ENCODE measurements at places on chromosomes 5 and 9. TPM values are rescaled to one million over a fixed set of nuclear protein-coding genes. Genes with fewer than 3 reads are reported as not detected.

ALAD gene
- total RNA-seq, result 26.6 TPM

CNTFR gene
- total RNA-seq, result not detected

ADRB2 gene
- 4.6 TPM for total RNA-seq

MYOZ3 gene
- not detected for total RNA-seq

DMGDH gene
- 1.5 TPM for total RNA-seq

AMBP gene
- total RNA-seq, result not detected

LRRC26 gene
- not detected for total RNA-seq

TSTD2 gene
- total RNA-seq, result 22.0 TPM

PCDHGA1 gene
- 1.9 TPM for total RNA-seq

LRRTM2 gene
- not detected for total RNA-seq

ARHGEF37 gene
- total RNA-seq, result 1.7 TPM

TMEM174 gene
- not detected for total RNA-seq

TLX3 gene
- not detected for total RNA-seq

NPR3 gene
- total RNA-seq, result not detected

PCDHB7 gene
- total RNA-seq, result not detected

TERT gene
- total RNA-seq, result 198 TPM

CCIN gene
- not detected for total RNA-seq

AFAP1L1 gene
- not detected for total RNA-seq

TRMT10B gene
- 3.0 TPM for total RNA-seq

C9orf153 gene
- total RNA-seq, result 0.27 TPM

SURF6 gene
- total RNA-seq, result 21.0 TPM

ANKRD18A gene
- total RNA-seq, result not detected

PCDHGA2 gene
- 0.74 TPM for total RNA-seq

GABRA6 gene
- total RNA-seq, result not detected

SLC1A3 gene
- total RNA-seq, result not detected

NOXA1 gene
- total RNA-seq, result not detected

Data from OCI-LY7 (cell line).